ENCODE measurements at places on chromosomes 16 and 17.

GRCh38 chr17:7818746-7819645 is 15.0 kb upstream of the KDM6B start:
- no peak for DNase-seq

GRCh38 chr16:53518550-53519416 is 15.8 kb upstream of the AKTIP start:
- no peak for DNase-seq

DNA sequence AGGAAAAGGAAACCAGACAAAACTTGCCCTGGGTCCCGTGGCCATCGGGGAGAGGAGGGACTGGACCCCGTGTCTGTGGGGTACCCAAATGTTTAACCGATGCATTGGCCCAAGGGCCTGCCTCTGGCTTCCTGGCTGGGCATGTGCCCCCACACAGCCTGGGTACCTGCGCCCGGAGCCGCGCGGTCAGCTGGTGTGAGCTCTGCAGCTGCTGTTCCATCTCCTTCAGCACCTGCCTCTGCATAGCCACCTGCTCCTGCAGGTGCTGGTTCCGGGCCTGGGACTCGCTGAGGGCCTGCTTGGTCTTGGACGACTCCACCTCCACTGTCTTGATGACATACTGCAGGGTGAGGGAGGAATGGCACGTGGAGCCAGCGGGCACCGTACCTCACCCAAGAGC is 31.9 kb downstream of the KIFC3 start:
- no peak for DNase-seq

GRCh38 chr17:43018932-43019331 is 3.3 kb downstream of the VAT1 start:
- no peak for DNase-seq

DNA sequence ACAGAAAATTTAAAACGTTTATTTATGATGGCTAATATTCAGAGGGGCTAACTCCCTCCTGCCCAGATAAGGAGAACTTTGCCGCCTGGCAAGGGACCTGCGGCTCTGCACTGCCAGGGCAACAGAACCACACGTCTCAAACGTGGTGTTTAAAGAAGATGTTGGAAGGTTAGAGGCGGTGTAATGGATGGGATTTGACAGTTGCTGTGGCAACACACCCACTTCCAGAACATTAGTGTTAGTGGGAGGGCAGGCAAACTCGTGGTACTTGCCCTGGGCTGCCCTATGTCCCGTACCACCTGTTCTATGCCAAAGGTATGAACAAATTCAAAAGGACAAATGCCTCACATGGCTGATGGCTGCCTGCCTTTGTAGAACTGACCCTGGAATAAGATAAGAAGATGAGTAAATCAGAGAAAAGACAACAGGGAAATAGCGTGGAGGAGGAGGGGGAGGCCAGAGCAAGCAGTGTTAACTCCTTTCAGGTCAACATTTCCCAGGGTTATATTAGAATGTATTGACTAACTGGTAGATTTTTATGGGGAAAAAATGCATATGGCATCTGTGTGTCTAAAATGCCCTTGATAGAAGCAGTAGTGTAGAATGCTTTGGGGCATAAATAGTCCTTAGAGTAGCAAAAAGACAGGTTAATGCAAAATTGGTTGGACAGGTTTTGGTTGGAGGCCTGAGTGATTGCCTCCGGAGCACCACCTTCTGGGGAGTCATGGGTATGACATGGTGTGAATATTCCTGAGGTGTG is 30.8 kb downstream of the HLF start:
- peak; percentile 82 for DNase-seq

GRCh38 chr16:78242239-78242630 is 142.8 kb downstream of the WWOX start:
- no peak for DNase-seq

Measured in RWPE1 (cell line).